ENCODE measurements at places on chromosomes 1 and 21.

GRCh38 chr1:169340882-169341281, 26.7 kb downstream of the NME7 start:
- DNase-seq, result no peak

DNA sequence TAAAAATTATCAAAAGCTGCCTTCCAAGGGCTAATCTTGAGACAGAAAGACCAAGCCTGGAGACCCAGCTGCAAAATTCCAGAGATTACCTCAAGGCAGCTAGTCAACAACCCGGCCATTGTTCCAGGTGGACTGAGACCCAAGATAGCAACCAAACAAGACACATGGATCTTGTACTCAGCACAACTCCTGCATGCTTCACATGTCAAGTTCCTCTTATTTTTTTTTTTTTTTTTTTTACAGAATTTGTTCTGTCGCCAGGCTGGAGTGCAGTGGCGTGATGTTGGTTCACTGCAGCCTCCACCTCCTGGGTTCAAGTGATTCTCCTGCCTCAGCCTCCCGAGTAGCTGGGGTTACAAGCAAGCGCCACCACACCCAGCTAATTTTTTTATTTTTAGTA, 40.1 kb downstream of the CD2 start:
- no peak for DNase-seq

DNA sequence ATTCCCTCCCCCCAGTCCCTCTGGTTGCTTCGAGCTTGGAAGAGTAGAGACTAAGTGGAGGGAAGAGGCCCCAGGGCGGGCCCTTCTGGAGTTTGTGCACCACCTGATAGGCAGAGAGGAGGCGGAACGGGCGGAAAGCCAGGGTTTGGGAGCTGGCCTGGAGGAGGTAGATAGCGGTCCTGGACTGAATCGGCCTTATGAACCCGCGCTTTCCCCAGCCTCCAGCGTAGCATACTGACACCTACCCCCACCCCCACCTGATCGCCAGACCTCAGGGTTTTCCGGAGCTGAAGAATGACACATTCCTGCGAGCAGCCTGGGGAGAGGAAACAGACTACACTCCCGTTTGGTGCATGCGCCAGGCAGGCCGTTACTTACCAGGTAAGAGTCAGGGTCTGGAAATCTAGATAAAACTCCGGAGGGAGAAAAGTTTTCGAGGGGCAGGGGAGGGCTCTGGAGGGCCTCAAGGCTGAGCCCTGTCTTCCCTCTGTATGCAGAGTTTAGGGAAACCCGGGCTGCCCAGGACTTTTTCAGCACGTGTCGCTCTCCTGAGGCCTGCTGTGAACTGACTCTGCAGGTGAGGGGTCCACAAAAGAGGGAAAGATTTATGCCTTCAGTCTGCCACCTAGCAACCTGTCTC, 705 bp downstream of the UROD start:
- no peak for DNase-seq

- no peak for DNase-seq
Observed at GRCh38 chr21:26171258-26172100, 909 bp upstream of the APP start.

DNA sequence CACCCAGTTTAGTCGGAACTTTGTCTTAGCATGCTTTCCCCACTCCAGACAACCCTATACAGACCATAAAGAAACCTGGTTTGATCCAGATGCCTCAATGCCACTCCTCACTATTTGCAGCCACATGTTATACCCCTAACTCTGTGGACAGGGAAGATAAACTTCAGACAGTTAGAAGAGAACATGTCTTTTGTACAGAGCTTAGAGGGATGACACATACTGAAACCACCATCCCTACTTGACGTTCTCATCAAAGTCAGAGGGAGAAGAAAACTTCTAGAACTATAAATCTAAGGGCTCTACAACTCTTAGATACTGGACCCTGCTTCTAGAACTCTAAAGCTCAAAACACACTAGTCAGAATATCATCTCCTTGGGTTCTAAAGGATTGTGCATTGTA, 3.7 kb downstream of the SYT6 start:
- DNase-seq, result no peak

DNA sequence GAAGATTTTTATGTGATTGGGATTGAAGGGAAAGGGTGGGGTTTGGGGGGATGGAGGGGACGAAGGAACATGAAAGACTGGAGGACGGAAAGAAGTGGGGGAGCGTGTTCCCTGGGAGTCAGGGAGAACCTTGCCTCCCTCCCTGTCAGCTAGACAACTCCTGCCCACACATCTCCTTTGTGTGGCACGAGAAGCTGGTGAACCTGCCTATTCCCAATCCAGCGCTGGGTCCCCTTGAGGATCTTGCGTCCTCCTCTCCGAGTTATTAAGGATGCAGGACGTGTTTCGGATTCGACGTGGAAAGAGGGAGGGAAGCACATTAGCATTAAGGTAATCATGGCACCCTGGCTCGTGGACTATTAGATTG, 1.4 kb downstream of the LRRC7 start:
- no peak for DNase-seq

GRCh38 chr1:232508130-232508701, 121.7 kb downstream of the SIPA1L2 start:
- no peak for DNase-seq

DNA sequence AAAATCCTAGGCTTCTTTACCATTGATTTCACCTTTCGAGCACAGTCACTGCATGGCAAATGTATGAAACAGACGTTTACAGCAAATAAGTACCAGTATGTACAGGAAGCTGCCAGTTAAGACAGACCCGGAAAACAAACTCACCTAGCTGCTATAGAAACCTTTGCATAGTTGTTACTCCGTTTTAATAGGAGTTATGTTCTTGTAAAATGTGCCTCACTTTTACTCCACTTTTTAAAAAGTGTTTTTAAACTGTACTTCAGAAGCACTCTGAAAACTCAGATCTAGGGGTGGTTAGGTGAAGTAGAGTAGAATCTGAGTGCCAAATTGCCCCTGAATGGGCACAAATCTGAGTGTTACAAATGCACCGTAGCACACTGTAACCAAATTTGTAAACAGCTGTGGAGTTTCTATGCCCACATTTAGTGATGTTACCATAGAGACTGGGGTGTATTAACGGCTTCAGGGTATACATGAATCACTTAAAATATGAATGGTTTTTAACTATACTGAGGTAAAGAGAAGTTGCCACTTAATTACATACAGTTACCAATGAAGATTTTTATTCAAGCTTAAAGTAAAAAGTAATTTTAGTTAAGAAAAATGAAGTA, 30.7 kb downstream of the CNIH4 start:
- no peak for DNase-seq

DNA sequence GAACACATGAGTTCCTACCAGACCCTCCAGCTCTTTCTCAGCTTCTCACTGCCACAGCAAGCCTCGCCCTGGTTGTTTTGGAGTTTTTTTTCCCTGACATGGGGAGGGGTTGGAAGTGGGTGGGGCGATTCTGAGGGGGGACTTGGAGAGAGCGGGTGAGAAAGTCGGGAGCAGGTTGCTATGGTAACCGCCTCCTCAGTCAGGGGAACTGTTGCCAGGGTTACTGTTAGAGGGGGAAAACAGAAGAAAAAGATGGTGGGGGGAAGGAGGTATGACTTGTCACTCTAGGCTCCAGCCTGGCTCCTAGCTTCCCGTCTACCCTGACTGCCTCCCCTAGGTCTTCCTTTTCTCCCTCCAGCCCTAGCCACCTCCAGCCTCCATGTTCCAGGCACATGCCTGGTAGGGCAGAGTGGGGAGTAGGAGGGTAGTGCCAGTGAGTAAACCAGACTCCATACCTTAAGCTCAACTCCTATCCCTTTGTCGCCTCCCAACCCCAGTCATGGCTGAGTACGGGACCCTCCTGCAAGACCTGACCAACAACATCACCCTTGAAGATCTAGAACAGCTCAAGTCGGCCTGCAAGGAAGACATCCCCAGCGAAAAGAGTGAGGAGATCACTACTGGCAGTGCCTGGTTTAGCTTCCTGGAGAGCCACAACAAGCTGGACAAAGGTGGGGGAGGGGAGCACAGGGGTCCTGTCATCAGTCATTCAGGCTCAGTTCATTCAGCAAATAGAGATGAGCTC, 6.0 kb downstream of the PEA15 start:
- DNase-seq, result no peak

DNA sequence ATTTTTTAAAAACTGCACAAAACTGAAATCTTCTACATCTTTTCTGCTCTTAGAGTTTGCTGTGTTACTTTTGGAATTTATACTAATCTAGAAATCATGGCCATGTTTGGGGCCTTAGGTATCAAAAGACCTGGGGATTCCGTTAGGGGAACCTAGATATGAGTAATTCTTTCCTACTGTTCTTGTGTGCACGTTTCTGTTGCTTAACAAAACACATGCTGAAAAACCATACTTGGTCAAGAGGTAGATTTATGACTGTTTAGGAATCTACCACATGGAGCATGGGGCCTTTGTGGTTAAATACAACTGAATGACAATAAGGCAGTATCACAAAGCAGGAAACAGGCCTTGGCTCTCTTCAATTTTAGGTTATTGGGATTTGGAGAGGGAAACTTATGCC, 291.9 kb upstream of the USP25 start:
- DNase-seq, result no peak

- no peak for DNase-seq
Observed at GRCh38 chr1:227009937-227010336, 69.8 kb downstream of the COQ8A start.

GRCh38 chr1:10669570-10669969, 126.9 kb downstream of the CASZ1 start:
- no peak for DNase-seq

GRCh38 chr1:236332092-236332758, 50.5 kb upstream of the ERO1B start:
- no peak for DNase-seq

- no peak for DNase-seq
Observed at GRCh38 chr1:164682570-164682969, 123.6 kb downstream of the PBX1 start.

GRCh38 chr21:29209696-29210095, 79.3 kb downstream of the MAP3K7CL start:
- no peak for DNase-seq

DNA sequence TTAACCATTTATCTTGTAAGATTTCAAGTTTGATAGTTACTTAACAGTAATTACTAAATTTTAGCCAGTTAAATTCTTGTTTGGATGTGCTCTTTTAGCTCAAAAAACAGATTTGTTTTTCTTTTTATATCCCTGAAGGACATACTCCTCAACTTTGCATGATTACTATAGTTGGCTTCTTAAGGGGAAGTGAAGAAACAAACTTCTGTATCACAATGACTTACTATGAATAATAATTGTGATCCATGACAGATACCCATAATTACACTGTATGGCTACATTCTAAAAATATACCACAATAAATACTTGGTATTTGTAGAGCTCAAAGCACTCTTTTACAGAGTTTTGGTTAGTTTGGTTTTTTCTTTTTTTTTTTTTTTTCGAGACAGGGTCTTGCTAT, 55.8 kb downstream of the IARS2 start:
- DNase-seq, result no peak

DNA sequence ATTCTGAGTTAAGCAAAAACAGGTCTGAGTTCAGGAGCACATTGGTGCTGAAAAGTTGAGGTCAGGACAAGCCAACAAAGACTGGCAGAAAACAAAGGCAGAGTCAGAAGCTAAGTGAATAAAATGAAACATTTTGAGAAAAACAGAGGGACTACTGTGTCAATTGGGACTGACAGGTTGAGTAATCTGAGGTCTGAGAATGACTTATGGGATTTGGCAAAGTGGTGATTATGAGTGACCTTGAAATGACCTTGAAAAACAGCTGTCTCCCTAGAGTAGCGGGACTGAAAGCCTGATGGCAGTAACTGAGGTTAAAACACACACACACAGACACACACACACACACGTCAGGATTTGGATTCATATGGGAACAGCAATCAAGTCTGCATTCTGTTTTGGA, 8.8 kb upstream of the COG2 start:
- no peak for DNase-seq

GRCh38 chr1:203148127-203148526, 20.6 kb downstream of the ADORA1 start:
- no peak for DNase-seq

GRCh38 chr1:48757363-48757762, 19.3 kb downstream of the BEND5 start:
- DNase-seq, result no peak

- no peak for DNase-seq
Observed at GRCh38 chr1:155984341-155984740, 6.0 kb upstream of the ARHGEF2 start.

DNA sequence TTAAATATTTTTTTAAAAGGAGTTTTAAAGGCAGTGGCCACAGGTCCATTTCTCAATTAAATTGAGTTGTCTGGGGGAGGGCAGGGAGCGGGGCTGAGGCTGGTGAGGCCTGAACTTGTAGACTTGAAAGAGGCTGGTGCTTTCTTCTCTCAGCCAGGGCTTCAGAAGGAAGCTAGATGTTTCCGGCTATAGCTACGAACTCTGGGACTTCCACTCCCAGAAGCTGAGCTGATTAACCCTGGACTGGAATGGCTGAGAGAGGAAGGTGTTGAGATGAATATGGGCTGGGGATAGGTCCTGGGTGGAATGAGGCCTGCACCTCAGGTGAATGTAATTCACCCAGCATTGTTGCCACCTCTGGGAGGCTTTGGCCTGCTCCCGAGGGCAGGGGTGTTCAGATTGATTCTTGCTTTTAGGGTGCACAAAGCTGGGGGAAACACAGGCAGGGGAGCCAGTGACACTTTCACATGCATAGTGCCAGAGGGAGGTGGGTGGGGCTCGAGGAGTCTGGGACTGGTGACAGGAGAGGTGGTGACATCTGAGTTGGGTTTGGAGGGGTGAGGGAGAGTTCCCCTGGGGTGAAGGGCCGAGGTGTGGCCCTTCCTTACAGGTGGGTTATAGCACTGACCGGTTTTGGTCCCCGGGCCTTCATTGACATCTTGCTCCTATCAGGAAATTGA, 18.2 kb downstream of the LDLRAP1 start:
- no peak for DNase-seq
